ENCODE measurements at places on chromosomes 13 and 19. TPM values are rescaled to one million over a fixed set of nuclear protein-coding genes. Genes with fewer than 3 reads are reported as not detected.

GRCh38 chr19:13684021-13684420 is 80.3 kb upstream of the MRI1 start:
- DNase-seq = no peak

GRCh38 chr19:1315470-1316166 is 29.9 kb downstream of the EFNA2 start:
- peak; percentile 37 for DNase-seq

DNA sequence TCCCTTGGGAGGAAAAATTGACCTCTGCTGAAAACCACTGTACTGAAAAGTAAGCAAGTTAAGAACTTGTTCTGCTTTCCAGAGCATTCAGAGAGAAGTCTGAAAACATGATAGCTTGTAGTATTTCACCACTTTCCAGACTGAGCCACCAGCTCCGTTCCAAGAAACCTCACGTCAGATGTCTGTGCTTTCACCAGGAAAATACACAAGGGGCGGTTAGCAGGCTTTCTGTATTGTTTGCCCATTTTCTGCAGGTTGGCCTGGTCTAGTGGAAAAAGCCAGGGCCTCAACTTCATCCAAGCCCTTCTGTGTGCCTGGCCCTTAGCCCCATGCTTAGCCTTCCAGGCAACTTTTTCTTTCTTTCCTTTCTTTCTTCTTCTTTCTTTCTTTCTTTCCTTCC is 36.4 kb downstream of the RXFP2 start:
- no peak for DNase-seq

DNA sequence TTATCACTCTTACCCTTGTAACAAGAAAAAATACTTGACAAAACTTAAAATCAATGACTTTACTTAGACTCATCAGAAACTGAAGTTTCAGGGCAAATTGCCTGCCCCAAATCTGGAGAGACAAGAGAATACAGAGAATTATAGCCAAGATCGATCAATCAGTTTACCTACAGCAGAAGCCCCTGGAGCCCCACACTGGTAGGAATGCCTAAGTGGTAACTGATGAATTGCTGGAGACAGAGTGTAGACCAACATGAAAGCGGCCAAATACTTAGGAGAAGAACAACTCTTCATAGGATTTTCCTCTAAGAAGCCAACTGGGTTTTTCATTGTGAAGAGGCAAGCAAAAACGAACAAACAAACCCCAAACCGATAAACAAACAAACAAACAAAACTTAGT is 1430.0 kb downstream of the EFNB2 start:
- DNase-seq = no peak

GRCh38 chr13:44805585-44805984 is 183.7 kb downstream of the NUFIP1 start:
- no peak for DNase-seq

- DNase-seq = no peak
Measured at GRCh38 chr19:5006201-5006600, 37.3 kb downstream of the KDM4B start.

DNA sequence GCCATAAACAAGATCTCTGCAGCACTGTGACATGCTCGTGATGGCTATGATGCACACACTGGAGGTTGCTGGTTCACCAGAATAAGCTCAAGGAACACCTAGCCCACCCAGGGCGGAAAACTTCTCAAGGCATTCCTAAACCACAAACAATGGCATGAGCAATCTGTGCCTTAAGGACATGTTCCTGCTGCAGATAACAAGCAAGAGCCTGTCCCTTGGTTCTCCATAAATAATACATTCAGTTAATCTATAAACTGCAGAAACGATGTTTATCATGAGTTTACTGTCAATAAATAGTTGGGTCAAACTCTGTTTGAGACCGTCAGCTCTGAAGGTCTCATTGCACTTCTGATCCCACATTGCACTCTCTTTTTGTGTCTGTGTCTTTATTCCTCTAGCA is 18.6 kb upstream of the ZNF266 start:
- DNase-seq = no peak

DNA sequence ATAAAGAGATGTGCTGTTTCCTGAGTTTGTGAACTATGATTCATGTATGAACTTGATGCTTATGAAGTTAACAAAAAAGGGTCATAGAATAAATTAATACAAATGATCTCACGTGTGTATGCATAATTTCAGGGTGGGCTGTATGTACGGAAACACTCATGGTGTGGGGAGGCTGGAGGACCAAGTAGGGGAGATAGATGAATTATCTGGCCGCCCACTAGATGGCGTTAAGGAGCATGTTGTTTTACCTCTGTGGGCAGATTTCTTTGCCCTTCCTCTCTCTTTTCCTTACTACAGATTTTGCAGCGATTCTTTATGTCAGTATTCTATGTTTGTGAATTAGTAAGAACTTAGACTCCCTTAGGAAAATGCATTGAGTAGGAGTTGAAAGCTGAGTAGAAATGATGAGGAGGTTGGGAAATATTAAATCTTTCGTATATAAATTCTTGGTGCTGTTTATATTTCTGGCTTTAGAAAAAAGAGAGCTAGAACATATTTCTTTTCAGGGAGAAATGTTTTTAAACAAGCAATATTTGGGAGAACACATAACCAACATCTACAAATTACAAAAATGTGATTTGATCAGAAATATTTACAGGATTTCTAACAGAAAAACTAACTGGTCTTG is 47.4 kb upstream of the TMTC4 start:
- no peak for DNase-seq

DNA sequence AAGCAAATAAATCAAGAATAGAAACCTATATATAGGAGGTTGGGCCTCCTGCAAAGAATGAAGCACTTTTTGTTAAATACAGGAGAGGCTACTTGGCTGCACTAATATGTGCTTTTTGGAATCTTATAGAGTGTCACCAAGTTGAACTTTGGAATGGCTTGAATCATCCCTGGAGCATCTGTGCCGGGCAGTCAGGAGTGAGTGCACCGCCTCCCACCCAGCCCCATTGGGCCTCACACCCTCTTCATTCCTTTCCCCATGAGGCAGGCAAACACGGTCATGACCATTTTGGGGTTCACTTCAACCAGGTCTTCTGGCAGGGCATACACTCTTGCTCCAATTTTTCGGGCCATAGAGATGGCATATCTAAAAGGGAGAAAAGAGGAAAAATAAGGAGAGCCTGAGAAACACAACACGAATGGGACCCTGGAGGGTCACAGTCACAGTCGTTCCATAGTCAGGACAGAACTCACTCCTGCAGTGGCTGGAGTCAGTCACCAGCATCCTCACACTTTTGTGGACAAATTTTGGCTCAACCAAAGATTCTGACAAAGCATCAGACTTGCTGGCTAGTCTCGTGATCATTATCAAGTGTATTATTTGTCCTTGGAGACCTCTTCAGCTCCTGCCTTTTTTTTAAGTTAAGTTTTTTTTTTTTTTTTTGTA is 22.7 kb upstream of the CPB2 start:
- DNase-seq = no peak

- peak; percentile 54 for DNase-seq
Measured at GRCh38 chr19:36032251-36033104, at the start of gene CLIP3. Gene CLIP3 (minus strand): TSS chr19:36032873. CDS start chr19:36032357, 516 bp downstream.

DNA sequence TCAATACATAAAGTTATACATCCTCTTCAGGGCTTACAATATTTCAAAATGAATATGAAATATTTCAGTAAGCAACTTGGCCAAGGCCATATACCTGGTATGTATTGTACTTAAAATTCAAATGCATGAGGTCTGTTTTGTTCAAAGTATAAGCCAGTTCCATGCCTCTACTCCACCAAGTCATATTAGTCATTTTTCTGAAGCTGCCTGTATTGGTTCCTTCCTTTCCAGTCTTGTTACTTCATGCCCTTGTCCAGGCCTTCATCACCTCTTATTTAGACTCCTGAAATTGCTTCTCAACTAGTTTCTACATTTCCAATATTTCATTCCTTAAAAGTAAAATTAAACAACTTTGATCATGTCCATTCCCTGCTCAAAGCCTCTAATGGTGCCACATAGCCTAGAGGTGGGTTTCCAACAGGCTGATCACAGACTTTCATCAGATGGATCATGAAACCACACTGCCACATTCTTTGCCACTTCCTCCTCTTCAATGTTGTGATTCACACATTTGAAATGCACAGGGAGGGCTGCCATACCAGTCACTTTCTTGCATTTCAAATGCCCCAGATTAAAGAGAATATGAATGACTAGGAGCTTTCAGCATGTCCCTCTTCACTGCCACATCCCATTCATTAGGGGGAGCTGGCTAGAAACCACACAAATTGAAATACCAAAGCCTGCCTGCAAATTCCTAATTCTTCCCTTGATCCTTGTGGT is 424.1 kb upstream of the DACH1 start:
- DNase-seq = peak; percentile 87

DNA sequence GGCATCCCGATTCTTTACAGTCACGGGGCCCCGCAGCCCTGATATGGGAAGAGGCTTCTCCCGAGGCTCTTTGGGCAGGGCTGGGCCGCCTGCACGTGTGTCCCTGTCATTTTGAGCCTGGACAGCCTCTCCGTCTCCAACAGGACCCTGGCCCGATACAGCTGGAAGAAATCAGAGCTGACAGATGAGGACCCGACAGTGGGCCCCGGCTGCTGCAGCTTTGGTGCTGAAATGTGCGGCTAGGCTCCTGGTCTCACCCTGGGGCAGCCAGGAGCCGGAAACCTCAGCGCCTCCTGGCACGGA is 3.2 kb downstream of the PIAS4 start:
- no peak for DNase-seq

- DNase-seq = no peak
Measured at GRCh38 chr13:48457578-48458242, 44.8 kb upstream of the LPAR6 start.

DNA sequence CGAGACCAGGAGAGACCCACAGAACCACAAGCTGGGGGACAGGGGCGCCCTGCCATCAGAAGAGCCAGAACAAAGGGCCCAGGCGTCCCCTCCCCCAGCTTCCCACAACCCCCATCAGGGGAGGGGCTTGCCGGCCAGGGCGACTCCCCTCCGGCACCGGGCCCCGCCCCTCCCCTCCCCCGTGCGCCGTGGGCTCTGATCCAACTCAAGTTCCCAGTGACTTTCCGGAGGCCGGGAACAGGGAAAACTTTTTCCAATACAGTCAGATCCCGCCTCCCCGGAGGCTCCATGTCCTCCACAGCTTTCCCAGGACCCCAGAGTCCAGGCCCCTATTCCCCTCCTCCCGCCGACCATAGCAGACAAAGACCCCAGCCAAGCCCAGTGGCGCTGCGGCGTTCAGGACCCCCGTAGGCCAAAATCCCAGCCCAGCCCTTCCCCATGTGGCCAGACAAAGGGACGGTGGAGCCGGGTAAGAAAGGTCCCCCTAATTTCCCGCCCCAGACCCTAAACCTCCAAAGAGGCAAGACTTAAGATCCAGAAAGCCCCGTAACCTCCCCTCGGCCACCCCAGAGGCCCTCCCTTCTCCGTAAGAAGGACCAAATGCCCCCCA is 673 bp downstream of the TEAD2 start:
- DNase-seq = peak; percentile 83

- no peak for DNase-seq
Measured at GRCh38 chr13:41402691-41403511, 54.4 kb upstream of the RGCC start.

GRCh38 chr13:34993470-34993869 is 51.4 kb downstream of the NBEA start:
- DNase-seq = no peak

- peak; percentile 63 for DNase-seq
Measured at GRCh38 chr13:21670006-21670882, 629 bp upstream of the FGF9 start.

GRCh38 chr19:49613374-49613773 is 22.4 kb downstream of the PRR12 start:
- DNase-seq = peak; percentile 33

GRCh38 chr19:2494447-2495129 is 18.7 kb downstream of the GADD45B start:
- DNase-seq = peak; percentile 55

DNA sequence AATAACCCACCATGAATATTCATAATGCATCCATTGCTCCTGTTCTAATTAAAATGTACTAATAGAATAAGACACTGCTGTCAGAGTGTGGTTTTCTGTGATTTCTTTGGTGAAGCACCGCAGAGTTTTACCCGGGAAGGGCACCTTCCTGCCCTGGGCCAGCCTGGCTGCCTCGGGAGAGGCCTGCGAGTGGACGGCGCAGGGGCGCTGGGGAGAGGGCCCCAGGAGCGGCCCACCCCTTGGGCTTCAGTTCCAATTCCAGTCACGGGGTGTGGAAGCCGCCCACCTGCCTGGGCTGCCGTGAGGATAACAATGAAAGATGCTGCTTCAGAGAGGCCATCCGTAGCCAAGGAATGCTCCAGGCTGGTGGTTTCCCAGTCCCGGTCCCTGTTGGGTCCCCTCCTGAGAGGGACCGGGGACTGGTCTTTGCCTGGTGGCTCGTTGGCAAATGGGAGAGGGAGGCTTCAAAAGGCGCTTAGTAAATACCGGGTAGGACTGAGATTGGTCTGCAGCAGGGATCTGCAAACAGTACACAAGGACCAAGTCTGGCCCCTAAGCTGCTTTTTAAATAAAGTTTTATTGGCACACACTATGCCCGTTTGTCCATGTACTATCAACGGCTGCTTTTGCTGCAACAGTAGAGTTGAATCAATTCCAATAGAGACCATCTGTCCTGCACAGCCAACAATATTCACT is 18.0 kb downstream of the TCF3 start:
- no peak for DNase-seq

DNA sequence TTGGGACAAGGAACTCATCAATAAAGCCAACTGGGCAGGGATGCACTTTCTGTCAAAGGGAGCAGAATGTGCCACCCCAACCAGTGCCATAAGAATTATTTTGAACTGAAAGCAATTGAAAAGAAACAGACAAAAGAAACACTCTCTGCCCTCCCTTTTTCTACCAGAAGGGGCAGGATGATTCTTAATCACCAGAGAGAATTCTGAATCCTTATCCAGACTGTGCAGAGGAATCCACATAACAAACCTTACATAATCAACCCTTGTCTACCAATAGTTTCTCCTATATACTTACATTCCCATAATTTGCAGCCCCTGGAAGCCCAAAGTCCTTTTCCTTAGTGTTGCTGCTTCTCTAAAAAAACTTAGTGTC is 520.7 kb upstream of the NBEA start:
- no peak for DNase-seq

The PGLYRP2 gene
- not detected for total RNA-seq

The ZFP82 gene
- 4.3 TPM for total RNA-seq

The N4BP2L1 gene
- 4.9 TPM for total RNA-seq

The ZNF264 gene
- 25.9 TPM for total RNA-seq

The GPR32 gene
- total RNA-seq = not detected

The ZNF223 gene
- 3.2 TPM for total RNA-seq

The OR7D2 gene
- total RNA-seq = not detected

Data from Caki2 (cell line).